ENCODE measurements at places on chromosomes 13 and 19. TPM values are rescaled to one million over a fixed set of nuclear protein-coding genes. Genes with fewer than 3 reads are reported as not detected.
A peak's percentile ranks its signal among the peaks of the same experiment; 100 is the strongest.

DNA sequence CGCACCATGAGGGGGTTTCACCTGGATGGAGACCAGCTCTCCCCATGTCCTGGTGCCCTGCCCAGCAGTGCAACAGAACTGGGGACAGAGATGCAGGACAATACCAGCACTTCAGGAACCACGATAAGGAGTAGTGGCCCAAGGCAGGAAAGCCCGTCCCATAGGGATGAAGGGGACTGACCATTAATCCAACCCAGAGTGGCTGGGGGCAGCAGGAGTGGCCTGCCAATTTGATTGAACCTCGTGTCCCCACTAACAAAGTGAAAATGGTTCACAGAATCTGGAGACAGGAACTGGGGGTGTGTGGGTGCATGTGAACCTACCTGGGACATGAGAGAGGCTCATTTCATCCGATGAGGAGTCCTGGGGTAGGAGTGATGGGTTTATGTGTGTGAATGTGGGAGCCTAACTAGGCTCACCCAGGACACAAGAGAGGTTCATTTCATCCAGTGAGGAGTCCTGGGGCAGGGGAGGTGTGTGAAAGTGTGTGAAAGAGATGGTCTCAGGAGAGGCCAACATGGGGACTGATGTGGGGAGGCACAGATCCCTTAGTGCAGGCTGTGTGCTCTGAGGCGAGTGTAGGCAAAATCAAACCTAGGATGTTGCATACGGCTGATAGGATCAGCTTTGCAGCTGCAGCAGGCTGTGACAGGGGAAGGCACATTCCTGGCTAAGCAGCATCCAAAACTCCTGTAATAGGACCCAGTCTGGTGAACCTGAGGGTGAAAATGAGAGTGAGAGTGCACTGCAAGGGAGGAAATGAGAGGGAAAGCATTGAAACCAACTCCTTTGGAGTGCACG lies 98.2 kb downstream of the ZNF429 start:
- no peak overlapping the region for H3K4me3 ChIP-seq
- H3K36me3 ChIP-seq = no peaks in the 10 kb centered on the region
- H3K27me3 ChIP-seq = no peaks in the 10 kb centered on the region

GRCh38 chr19:44649578-44650145 lies 6.0 kb downstream of the PVR start:
- DNase-seq = no peak
- peaks cover 16% of the 10 kb centered on the region for H3K4me1 ChIP-seq
- peaks cover 62% of the 10 kb centered on the region for H3K36me3 ChIP-seq
- no peaks in the 10 kb centered on the region for H3K27me3 ChIP-seq
- H3K27ac ChIP-seq = no peak overlapping the region

DNA sequence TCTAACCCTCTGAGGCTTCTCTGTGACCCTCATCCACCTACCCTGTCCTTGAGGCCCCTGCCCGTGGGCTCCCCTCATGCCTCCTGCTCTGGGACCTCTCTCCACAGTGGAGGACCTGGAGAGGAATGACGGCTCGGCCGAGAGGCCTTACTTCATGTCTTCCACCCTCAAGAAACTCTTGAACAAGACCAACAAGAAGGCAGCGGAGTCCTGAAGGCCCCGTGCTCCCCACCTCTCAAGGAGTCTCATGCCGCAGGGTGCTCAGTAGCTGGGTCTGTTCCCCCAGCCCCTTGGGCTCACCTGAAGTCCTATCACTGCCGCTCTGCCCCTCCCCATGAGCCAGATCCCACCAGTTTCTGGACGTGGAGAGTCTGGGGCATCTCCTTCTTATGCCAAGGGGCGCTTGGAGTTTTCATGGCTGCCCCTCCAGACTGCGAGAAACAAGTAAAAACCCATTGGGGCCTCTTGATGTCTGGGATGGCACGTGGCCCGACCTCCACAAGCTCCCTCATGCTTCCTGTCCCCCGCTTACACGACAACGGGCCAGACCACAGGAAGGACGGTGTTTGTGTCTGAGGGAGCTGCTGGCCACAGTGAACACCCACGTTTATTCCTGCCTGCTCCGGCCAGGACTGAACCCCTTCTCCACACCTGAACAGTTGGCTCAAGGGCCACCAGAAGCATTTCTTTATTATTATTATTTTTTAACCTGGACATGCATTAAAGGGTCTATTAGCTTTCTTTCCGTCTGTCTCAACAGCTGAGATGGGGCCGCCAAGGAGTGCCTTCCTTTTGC lies 10.8 kb upstream of the ILF3 start:
- no peak overlapping the region for H3K4me3 ChIP-seq
- H3K27me3 ChIP-seq = no peaks in the 10 kb centered on the region
- H3K36me3 ChIP-seq = peaks cover 28% of the 10 kb centered on the region
- DNase-seq = no peak
- H3K4me1 ChIP-seq = peaks cover 3% of the 10 kb centered on the region
- no peak overlapping the region for H3K27ac ChIP-seq

DNA sequence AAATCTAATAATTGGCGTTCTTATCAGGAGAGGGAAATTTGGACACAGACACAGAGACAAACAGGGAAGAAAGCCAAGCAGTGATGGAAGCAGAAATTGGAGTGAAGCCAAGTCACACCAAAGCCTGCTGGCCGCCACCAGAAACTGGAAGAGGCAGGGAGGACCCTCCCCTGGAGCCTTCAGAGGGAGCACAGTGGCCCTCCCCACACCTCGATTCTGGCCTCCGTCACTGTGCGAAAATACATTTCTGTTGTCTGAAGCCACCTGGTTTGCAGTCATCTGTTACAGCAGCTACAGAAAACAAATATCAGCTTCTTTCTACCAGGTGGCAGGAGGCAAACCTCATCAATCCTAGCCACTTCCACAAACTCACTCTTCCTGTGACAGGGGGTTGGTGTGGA lies 8.3 kb upstream of the TLE6 start:
- H3K36me3 ChIP-seq = no peaks in the 10 kb centered on the region
- H3K27me3 ChIP-seq = no peaks in the 10 kb centered on the region
- no peak overlapping the region for H3K4me3 ChIP-seq
- DNase-seq = no peak
- peaks cover 4% of the 10 kb centered on the region for H3K4me1 ChIP-seq

GRCh38 chr13:111792956-111793355 lies 274.0 kb upstream of the SOX1 start:
- H3K4me3 ChIP-seq = no peak overlapping the region
- H3K27me3 ChIP-seq = no peaks in the 10 kb centered on the region
- DNase-seq = no peak

OR7C1 gene
- total RNA-seq = not detected

DNA sequence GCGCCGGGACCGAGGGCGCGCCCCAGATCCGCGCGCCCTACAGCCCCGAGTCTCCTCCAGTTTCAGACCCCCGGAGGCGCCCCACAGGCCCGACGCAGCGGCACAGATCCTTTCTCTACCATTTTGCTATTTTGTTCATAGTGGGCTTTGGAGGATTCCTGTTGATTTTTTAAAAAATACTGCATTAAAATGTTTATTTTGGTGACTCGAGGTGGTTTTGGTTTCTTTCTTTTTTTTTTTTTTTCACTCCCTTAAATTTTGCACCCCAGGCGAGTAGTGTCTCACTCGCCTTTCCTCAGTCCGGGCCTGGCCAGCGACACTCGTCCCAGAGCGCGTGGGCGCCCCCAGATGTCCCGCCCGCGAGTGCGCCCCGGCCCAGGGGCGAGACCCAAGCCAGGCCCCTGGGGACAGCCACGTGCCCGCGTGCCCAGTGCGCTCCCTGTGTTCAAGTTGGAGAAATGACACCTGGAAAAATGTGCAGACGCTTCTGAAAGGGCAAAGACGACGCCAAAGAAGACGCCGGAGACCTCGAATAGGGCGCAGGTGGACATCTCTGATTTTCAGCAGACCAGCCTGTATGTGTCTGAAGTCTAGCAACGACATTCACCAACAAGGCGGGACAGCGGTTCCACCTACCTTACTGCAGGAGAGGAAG lies 471 bp upstream of the INSR start:
- H3K4me3 ChIP-seq = peak overlapping the region; percentile 59
- H3K4me1 ChIP-seq = peaks cover 3% of the 10 kb centered on the region
- H3K36me3 ChIP-seq = no peaks in the 10 kb centered on the region
- DNase-seq = peak; percentile 16

PRTN3 gene
- total RNA-seq = not detected

LILRA5 gene
- not detected for total RNA-seq

- H3K27ac ChIP-seq = no peak overlapping the region
- no peaks in the 10 kb centered on the region for H3K36me3 ChIP-seq
- no peaks in the 10 kb centered on the region for H3K27me3 ChIP-seq
- DNase-seq = no peak
- peaks cover 2% of the 10 kb centered on the region for H3K4me1 ChIP-seq
- H3K4me3 ChIP-seq = no peak overlapping the region
These were observed 988 bp upstream of the CCDC169 start for GRCh38 chr13:36298535-36299068.

DNA sequence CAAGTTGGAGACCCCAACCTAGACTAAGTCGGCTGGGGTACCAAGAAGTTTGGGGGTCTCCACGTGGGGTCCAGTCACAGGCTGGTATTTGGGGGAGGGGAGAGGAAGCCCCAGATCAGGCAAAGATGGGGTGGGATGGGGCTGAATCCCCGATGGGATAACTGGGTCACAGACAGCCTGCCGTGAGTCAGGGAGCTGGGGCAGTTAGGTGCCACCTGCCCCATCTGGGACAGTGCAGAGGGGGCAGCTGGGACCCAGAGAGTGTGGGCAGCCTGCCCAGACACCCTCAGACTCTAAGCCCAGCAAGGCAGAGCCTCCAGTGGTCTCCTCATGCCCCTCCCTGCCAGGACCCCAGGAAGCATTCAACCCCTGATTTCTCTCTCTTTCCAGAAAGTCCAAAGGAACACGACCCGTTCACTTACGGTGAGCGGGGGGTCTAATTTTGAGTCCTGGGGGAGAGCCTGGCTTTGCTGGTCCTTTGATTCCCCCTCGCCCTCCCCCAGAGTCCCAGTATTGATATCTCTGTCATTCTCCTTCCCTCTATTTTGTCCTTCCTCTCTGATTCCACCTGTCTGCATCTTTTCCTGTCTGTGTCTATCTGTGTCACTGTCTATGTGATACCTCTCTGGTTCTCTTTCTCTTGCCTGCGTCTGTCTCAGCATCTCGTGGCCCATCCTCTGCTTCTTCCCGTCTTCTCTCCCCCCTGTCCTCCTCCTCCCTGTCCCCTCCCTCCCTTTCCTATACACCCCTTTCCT lies 1.8 kb downstream of the FXYD1 start:
- no peak for DNase-seq
- no peak overlapping the region for H3K4me3 ChIP-seq

IQCN gene
- 0.18 TPM for total RNA-seq

SEMA6B gene
- 0.18 TPM for total RNA-seq

DNA sequence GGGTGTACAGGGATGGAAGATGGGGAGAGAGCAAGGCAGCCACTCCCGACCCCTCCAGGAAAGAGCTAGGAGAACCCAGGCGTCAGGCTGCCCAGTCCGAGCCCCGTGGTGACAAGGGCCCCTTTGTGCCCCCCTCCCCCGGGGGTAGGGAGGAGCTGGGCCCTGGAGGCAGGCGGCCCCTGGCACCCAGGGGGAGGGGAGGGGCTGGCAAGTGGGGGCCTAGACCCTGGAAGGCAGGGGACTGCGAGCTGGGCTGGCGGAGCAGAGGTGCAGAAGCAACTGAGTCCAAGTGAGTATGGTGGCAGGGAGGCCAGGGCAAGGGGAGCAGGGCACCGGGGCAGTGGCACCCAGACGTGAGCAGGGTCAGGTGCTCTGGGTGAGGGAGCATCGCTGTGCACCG lies at the start of gene MAG:
MAG (plus strand) TSS at position 246 of the 400 bp plus-strand sequence. CDS start 3,248 bp downstream, outside the sequence.
- H3K4me3 ChIP-seq = no peak within 1 kb of the TSS
- H3K27me3 ChIP-seq = peaks cover 25% of the 10 kb centered on the region
- no peaks in the 10 kb centered on the region for H3K4me1 ChIP-seq
- DNase-seq = no peak
- no peak within 1 kb of the TSS for H3K27ac ChIP-seq
- H3K36me3 ChIP-seq = no peaks in the 10 kb centered on the region

DNA sequence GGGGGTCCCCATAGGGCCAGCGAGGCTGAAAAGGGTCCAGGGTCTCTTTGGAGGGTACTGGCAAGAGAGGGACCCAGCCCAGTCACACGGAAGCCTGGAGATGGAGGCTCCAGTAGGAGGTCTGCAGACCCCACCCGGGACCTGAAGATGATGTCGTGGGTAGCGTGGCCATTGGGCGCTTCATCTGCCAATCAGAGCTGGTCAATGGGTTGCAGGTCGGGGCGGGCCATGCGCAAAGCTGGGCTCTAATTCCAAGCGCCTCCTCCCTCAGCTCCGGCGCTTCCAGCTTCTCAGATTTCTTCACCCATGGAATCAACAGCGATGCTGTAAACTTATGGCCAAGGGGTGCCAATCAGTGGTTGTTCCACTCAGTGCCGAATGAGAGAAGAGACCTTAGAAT lies 10.9 kb downstream of the SIGLEC12 start:
- no peaks in the 10 kb centered on the region for H3K4me1 ChIP-seq
- DNase-seq = no peak
- no peaks in the 10 kb centered on the region for H3K27me3 ChIP-seq
- no peaks in the 10 kb centered on the region for H3K36me3 ChIP-seq
- no peak overlapping the region for H3K4me3 ChIP-seq

C1QTNF9 gene
- under 0.01 TPM for total RNA-seq

ZNF66 gene
- 2.0 TPM for total RNA-seq

DNA sequence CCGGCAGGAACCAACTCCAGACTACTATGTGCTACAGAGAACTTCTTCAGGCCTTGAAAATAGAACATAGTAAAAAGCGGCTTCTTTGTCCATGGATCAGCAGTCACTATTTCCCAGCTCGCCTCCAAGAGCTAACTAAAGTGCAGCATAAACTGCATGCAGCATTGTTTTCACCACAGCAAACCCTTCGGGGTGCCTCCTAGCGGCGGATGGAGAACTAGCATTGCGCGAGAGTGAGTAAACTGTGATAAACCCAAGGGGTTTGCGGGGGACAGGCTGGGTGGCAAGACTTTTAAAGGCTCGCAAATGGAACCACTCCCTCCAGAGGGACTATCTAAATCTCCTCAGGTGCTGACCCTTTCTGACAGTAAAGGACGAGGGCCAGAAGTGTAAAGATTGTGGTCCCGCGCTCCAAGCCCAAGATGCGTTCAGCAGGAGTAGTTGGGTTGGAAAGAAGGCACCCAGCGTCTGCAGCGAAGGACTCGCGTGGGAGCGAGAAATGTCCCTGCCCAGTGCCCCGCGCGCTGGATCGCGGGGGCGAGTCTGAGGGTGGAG lies 21.5 kb upstream of the SGCG start:
- no peaks in the 10 kb centered on the region for H3K36me3 ChIP-seq
- peak overlapping the region; percentile 17 for H3K4me3 ChIP-seq
- H3K27me3 ChIP-seq = peaks cover 19% of the 10 kb centered on the region
- no peak overlapping the region for H3K27ac ChIP-seq
- DNase-seq = peak; percentile 13
- H3K4me1 ChIP-seq = no peaks in the 10 kb centered on the region

IL11 gene
- total RNA-seq = 14.3 TPM

GRCh38 chr13:76790526-76790925 lies 95.7 kb downstream of the KCTD12 start:
- H3K27me3 ChIP-seq = no peaks in the 10 kb centered on the region
- no peak overlapping the region for H3K4me3 ChIP-seq
- peaks cover 2% of the 10 kb centered on the region for H3K4me1 ChIP-seq
- no peaks in the 10 kb centered on the region for H3K36me3 ChIP-seq

ZNF568 gene
- total RNA-seq = 7.3 TPM

- H3K36me3 ChIP-seq = no peaks in the 10 kb centered on the region
- no peaks in the 10 kb centered on the region for H3K27me3 ChIP-seq
- H3K4me3 ChIP-seq = no peak overlapping the region
- no peaks in the 10 kb centered on the region for H3K4me1 ChIP-seq
- DNase-seq = no peak
These were observed 23.1 kb downstream of the TBC1D4 start for GRCh38 chr13:75458696-75459422.
